ENCODE measurements at places on chromosomes 13 and 19.

DNA sequence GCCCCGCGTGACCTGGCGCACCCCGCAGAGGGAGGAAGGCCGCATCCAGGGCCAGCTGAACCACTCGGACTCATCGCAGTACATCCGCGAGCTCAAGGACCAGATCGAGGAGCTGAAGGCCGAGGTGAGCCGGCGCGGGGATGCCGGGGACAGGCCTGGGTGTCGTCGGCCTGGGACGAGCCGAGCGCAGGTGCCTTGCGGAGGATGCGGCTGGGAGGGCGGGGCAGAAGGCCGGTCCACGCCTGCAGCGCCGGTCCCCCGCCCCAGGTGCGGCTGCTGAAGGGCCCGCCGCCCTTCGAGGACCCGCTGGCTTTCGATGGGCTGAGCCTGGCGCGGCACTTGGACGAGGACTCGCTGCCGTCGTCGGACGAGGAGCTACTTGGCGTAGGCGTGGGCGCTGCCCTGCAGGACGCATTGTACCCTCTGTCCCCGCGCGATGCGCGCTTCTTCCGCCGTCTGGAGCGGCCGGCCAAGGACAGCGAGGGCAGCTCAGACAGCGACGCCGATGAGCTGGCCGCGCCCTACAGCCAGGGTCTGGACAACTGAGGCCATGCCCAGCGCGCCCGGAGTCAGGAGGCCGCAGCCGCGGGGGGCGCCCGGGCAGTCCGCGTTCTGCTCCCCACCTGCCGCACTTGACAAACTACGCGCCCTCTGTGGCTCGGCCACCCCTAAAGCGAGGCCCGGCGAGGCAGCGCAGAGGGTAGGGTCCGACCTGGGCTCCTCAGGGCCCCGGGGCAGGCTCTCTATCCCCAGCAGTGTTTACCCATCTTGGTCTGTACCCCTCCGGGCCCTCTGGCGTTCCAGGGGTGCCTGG is 10.8 kb downstream of the PRR36 start:
- peak; percentile 41 for DNase-seq

DNA sequence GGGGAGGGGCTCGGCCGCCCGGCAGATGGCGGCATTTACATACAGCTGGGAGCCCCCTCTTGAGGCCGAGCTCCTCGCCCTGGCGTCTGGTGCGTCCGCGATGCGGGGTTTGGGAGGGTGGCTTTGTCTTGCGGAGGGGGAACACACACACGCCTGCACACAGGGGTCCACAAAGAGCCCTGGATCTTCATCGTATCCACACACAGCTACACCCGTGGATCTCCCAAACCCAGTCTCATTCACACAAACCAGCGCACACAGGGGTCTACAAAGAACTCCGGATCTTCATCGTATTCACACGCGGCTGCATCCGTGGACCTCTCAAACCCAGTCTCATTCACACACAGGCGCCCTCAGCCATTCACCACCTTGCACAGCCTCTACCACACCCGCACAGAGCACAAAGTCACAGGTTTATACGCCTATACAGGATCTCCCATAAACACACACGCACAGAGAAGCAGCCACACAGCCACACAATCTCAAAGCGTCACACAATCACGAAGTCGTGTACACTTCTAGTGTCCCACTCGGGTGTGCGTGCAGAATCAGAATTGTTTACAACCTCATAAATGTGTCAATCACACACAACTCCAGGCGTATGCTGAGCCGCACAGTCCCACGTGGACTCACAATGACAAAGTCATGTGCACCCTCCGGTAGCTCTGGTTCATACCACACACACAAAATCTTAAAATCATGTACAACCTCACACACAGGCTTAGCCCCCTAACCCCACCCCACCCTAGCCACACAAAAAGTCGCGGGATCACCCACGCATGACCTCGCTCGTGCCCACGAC is 550 bp upstream of the DLL3 start:
- peak; percentile 57 for DNase-seq

- DNase-seq = no peak
Observed at GRCh38 chr13:39835253-39835652, 179.8 kb downstream of the COG6 start.

DNA sequence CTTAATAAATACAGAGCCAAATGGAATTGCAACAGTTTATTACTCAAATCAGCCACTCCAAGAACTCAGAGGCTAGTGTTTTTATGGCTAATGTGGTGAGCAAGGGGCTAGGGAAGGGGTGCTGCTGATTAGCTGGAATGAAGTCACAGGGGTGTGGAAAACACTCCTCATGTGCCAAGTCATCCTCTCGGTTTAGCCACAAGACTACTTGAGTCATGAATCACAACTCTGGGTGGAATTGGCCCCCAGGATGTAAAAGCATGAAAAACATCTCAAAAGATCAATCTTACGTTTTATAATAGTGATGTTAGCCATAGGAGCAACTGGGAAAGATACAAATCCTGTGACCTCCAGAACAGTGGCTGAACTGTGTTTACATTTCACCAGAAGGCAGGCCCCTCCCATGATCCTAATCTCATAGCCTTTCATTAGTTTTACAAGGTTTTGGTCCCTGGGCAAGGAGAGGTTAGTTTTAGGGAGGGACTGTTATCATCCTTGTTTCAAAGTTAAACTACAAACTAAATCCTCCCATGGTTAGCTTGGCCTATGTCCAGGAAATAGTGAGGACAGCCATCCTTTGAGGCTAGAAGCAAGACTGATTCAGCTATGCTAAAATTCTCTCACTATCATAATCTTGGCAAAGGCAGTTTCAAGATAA is 2020.1 kb upstream of the PCDH20 start:
- DNase-seq = peak; percentile 3

- DNase-seq = peak; percentile 41
Observed at GRCh38 chr13:114226088-114226487, 8.6 kb upstream of the CDC16 start.

- no peak for DNase-seq
Observed at GRCh38 chr13:66714795-66715194, 515.3 kb downstream of the PCDH9 start.

DNA sequence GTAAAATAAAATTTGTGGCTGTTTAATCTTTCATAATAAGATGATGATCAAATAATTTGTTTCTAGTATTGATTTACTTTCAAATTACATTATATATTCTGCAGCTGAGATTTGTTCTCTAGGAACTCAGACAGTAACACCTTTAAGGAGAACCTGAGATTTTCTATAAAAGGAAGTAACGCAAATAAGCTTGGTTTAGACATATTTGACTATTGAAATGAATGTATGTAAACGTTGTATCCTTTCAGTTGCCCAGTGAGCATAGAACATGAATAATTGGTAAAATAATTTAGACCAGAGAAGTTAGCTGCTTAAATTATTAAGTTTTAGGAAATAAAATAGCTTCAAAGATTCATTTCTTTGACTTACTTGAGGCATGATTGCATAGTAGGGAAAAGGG is 3.1 kb downstream of the CDK8 start:
- no peak for DNase-seq

DNA sequence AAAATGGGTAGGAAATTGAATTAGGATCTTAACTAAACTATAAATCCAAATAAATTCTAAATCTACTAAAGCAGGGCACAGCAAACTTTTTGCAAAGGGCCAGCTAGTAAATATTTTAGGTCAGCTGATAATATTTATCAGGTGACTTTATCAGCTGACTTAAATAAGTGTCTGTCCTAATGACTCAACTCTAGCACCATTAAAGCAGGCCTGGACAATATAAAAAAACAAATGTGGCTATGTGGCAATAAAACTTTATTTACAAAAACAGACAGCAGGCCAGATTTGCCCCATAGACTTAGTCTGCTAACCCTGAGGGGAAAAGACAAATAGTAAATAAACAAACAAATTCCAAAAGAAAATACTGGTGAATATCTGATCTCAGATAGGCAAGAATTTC is 27.7 kb upstream of the DOCK9 start:
- no peak for DNase-seq

DNA sequence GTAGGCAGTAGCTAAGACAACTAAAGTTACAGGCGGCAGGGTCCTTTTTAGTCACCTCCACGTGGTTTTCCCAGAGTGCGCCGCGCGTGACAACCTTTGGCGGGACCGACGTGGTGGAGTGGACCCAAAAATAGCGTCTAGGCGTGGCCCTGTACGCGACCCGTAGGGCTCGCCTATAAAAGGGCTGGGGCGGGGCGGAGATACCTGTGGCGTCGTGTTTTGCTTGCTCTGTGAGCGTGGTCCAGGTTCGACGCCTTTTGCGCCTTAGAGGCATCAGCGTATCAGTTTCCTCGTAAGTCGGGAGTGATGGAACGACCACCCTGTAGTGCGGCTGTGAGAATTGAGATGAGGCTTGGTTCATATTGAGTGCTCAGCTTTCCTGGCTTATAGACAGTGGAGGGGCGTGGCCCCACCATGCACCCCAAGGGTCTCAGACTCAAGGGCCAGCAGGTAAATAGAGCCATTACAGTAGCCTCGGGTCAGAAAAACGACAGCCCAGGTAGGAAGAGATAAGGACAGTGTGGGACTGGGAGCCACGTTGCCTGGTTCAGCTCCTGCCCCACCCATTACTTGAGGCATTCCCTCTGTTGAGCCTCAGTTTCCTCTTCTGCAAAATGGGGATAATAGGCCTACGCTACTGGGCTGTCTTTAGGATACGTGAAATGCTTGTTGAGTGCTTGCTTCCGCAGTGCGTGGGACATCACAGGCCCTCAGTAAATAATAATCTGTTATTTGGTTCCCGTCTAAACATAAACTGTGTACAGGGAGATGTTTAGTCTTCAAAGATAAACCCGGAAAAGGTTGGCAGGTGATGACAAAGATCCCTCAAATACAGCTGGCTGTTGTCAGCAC is 693 bp upstream of the TMED1 start:
- DNase-seq = peak; percentile 93

- DNase-seq = no peak
Observed at GRCh38 chr13:96848286-96848685, 146.0 kb downstream of the OXGR1 start.

Measured in activated CD4-positive, alpha-beta T cell treated with anti-CD3 and anti-CD28 coated beads for 36 hours (primary cell).